ENCODE measurements at places on chromosomes 16 and 17.

DNA sequence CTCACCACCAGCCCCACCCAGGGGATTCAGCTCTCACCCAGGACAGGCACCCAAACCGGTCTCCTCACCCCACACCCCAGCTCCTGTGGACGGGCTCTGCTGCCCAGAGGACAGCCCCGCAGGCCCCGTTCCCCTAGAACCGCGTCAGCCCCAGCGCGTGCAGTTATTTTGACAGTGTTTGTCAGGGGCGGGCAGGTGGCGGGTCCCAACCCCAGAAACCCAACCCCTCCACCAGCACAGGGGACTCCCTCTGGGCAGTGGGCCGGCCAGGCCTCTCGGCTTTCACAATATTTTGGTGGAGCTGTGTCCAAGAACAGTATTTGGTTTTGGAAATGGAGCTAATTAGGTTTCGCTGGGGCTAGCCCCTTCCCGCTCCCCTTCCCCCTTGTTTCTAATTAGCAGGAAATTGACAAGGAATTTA, 44.8 kb downstream of the BAHCC1 start:
- no peak for DNase-seq

DNA sequence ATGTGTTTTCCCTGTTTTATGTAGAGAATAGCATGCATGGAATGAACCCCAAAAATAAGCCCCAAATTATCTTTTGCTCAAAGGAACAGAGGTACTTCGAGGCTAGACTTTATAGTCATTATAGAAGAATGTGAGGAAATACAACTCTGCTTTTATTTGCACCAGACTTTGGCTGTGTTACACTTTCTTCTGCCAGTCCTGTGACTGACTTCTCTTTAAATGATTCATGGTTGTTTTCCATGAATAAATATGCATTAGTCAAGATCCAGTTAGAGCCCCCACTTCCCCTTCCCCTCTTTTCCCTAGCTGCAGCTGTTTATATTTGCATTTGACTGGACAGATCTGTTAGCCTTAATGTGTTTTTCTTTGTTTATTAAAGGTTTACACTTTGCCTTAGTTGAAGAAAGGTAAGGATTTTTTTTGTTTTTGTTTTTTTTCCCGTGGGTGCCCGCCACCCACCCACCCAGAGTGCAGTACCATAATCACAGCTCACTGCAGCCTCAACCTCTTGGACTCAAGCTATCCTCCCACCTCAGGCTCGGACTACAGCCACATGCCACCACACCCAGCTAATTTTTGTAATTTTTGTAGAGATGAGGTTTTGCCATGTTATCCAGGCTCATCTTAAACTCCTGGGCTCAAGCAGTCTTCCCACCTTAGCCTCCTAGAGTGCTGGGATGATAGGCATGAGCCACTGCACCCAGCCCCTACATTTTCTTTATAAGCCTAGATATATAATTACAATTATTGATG, 152.6 kb downstream of the CYB561 start:
- DNase-seq: no peak

- no peak for DNase-seq
These were observed 658.9 kb downstream of the TOX3 start for GRCh38 chr16:51888016-51888415.

DNA sequence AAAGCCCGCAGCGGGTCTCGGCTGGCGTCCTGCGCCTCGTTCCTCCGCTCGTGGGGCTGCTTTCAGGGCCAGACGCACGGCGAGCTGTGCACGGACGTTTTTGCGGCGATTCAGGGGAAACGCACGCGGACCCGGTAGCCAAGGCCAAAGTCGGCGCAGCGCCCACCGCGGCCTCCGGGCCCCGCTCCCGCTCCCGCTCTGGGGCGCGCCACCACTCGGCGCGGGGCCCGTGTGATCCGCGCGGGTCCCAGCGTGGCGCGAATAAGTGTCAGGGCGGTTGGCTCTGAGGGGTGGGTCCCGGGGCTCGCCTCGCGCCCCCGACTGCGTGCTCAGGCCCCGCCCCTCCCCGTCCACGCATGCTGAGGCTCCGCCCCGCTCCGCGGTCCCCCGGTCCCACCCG, 694 bp upstream of the TBCD start:
- no peak for DNase-seq

DNA sequence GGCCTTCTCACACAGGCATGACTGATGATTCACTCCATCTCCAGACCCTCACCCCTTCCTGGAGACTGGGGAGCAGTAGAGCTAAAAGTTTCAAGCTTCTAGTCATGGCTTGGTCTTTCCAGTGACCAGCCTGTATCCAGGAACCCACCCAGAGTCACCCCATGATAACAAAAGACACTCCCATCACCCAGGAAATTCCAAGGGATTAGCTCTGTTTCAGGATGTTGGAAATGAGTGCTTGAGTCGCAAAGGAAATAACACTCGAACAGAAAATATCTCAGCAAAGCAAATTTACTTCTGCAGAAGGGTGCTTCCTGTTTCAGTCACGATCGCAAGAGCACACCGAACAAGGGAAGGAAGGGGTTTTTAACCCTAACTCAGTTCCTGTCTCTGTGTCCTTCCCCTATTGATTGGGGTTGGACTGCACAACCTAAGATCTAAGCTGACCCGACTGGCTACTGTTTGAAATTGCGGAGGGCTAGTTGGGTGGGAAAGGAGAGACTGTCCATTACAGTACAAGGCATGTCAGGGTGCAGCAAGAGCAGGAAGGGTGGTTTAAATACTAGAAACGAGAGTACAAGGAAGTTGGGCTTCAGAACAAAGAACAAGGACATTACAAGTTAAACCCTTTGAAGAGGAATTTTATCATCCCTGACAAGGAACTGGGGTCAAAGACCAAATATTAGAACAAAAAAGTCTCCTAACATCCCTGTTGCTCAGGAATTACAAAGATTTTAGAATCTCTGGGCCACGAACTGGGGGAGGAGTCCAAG, 224.4 kb upstream of the CACNG5 start:
- no peak for DNase-seq

Measured in T-cell (primary cell).